ENCODE measurements at places on chromosomes 4 and X.
A peak's percentile ranks its signal among the peaks of the same experiment; 100 is the strongest.

- DNase-seq, result no peak
These were observed 44.8 kb downstream of the NPFFR2 start for GRCh38 chr4:72076562-72076961.

DNA sequence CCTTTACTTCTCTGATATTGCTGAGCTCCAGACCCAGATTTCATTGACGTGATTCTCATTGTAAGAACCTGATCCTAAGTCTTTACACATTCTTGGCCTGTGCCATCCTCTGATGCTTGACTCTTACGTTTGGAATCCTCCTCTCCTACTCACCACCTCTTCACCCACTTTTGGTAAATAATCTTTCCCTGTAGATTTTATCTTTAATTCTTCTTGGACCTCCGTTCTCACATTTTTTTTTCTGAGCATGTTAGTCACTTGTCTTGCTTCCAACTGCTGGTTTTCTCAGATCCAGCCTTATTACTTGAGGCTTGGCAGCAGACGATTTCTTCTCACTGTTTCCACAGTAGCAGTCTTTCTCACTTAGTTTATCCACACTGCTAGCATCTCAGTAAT is 12.4 kb upstream of the SH3RF1 start:
- DNase-seq, result no peak

GRCh38 chr4:98585596-98585995 is 72.8 kb downstream of the TSPAN5 start:
- no peak for DNase-seq

DNA sequence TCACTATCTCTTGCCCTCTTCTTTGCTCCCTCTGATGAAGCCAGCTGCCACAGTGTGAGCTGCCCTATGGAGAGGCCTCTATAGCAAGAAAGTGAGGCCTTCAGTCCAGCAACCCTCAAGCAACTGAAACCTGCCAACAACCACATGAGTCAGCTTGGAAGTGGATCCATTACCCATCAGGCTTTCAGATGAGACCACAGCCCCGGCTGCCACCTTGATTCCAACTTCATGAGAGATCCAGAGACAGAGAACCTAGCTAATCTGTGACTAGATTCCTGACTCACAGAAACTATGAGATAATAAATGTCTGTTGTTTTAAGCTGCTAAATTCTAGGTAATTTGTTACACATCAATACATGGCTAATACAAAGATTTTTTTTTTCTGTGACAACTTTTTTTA is 20.4 kb upstream of the WAS start:
- DNase-seq, result no peak

DNA sequence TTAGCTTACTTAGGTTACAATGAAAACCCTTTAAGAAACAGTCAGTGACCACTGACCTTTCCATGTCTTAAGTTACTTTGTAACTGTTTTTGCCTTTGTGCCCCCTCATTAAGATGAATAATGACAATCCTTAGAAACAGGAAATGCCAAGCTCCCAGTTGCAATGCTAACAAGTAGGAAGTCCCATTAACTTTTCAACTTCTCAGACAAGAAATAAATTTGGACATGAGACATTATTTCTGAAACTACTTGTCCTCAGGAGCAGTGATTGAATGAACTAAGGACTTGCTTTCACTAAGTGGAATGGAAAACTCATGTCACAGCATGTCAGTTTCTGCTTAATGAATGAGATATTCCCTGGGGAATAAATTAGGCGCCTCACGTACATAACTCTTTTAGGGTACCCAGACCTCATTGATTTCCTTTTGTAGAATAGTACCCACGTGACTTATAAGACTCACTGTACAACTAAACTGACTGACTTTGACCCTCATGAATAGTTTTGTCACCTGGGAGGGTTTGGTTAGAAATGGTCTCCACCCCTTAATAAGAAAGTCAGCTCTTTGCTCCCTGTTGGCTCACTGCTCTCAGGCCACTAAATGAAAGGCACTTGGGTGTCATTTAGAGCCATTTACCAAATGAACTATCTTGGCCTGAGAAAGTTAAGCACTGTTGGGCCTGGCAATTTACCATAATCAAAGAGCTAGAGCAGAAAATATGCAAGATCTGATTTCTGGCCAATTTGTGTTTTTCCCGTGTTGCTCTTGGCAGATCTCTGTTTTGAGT is 383.9 kb downstream of the RPA4 start:
- DNase-seq, result no peak

- no peak for DNase-seq
These were observed 15.3 kb downstream of the STAG2 start for GRCh38 chrX:123976706-123977316.

GRCh38 chrX:38805432-38806389 is 4.5 kb downstream of the MID1IP1 start:
- peak; percentile 48 for DNase-seq

DNA sequence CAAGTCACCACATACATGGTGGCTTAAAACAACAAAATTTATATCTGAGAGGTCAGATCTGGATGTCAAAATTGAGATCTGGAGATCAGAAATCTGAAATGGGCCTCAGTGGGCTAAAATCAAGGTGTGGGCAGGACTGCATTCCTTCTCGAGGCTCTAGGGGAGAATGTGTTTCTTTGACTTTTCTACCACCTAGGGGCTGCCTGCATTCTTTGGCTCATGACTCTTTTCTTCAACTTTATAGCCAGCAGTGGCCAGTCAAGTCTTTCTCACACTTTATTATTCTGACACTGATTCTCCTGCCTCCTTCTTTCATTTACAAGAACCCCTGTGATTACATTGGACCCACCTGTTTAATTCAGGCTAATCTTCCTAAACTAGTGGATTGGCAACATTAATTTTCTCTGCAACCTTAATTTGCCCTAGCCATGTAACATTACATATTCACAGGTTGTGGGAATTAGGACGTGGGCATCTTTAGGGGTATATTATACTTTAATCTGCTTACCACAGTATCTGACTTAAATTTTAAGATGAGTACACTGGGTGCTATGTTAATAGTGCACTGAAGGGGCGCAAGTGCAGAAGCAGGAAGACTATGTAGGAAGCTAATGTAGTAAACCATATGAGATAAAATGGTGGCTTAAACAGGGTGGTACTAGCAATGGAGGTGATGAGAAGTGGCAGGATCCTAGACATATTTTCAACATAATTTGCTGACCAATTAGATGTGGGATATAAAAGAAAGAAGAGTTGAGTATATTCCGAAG is 188.0 kb downstream of the SLC4A4 start:
- peak; percentile 46 for DNase-seq

- no peak for DNase-seq
These were observed 7.2 kb upstream of the LEF1 start for GRCh38 chr4:108175966-108176365.

GRCh38 chr4:118277243-118277642 is 75.6 kb downstream of the PRSS12 start:
- no peak for DNase-seq

DNA sequence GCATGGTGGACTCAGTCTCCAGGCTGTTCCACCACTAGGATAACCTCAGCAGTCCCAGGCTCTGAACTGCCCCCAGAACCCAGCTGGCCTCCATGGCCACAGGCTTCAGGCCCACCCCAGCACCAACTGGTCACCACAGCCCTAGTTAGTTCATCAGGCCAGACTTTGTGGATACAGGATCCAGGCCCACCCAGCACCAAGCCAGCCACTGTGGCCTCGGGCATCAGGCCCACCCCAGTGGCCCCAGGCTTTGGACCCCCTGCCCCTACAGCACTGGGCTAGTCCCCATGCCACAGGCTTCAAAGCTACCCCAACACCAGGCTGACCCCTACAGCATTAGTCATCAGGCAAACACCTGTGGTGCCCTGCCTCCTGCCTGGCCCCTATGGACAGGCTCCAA is 50.0 kb downstream of the ZCCHC13 start:
- no peak for DNase-seq

DNA sequence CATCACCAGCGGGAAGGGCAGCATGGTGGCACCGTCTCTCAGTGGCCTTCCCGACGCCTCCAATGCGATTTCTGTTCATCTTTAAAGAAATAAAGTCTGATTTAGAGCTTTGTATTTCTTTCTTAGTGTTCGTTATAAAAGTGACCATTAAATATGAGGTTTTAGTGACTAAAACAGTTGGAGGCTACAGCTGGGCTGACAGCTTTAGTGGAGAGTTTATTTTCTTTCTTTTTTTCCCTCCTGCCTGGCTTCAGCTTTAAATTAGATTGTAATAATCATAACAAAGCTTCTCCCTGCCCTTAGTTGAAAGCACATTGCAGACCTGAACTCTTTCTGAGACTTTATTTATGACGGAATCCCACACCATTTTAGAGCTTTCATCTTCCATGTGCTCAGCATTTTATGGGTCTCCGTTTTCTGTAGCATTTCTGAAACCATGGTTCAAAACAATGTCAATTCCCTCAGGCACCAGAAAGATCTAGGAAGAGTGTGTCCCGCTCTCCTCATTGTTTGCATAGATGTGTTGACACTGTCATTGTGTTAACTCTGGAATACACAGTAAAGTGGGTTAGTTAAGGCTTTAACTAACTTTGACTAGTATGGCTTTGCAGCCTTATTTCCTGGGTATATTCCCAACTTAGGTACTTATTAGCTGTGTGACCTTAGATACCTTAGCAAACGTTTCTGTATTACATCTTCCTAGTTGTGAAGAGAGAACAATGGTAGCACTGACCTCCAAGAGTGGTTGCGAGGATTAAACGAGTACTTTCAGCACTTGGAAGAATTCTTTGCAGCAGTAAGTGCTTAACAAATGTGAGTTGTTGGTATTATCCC is 97.4 kb upstream of the PGRMC2 start:
- DNase-seq, result no peak

- no peak for DNase-seq
These were observed 122.6 kb upstream of the BMPR1B start for GRCh38 chr4:94635177-94635576.

DNA sequence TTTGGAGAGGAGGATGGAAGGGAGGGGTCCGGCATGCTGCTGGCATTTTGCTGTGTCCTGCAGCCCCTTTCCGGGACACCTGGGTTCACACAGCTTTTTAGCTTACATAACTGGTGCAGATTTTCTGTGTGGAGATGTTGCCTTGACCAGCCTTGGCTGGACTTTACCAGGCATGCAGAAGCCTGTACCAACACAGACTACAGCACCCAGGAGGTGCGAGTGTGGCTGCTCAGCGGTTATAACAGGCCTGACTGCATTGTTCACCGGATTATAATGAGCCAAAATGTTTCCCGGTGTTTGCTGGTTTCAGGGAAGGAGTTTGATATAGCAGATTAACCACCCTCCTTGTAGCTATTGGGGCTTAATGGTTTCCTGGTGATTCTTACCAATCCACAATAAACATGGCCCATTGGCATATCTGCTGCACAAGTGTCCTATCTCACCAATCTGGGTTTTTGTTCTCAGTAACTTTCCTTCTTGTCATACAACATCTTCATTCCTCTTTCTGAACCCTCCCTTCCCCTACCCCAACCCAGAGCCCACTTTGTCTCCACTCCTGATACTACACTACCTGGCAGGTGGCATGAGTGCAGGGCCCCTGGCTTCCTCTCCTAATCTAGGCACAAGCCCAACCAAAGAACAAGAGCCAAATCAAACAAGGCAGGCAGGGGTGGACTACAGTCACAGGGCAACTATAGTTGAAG is 3.9 kb downstream of the RPL10 start:
- no peak for DNase-seq

DNA sequence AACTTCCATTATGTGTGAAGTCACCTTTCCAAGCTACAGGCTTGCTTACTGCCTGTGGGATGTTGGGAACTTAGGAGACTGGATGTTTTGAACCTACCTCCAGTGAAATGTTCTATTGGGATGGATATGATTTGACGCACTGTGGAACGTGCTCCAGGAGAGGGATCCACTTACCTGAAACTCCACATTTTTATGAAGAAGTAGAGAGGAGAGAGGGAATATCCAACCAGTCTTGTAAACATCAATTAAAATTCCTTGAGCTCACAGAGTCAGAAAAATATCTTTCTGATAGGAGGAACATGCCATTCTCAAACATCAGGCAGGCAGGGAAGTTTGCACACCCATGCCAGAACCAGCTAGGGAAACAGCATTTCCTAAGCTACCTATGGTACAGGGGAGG is 91.1 kb upstream of the MAOA start:
- DNase-seq, result no peak

GRCh38 chr4:104905546-104905945 is 241.1 kb upstream of the TET2 start:
- no peak for DNase-seq

- peak; percentile 92 for DNase-seq
These were observed 102.1 kb upstream of the SCML1 start for GRCh38 chrX:17635231-17635630.

DNA sequence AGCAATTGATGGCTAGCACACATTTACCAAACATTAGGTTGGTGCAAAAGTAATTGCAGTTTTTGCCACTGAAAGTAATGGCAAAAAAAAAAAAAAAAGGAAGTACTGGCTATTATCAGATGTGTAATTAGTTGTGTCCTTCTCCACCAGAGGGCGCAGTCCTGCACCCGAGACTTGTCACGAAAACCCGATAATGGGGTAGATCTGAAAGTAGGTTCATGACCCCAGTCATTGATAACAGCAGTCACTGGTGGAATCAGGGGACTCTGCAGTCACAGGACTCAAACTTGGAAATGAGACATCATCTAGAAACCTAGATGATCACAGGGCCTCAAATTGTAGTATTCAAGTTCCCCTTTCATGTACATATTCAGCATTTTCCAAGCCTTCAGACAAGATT is 13.1 kb upstream of the ACOT9 start:
- DNase-seq, result peak; percentile 89

DNA sequence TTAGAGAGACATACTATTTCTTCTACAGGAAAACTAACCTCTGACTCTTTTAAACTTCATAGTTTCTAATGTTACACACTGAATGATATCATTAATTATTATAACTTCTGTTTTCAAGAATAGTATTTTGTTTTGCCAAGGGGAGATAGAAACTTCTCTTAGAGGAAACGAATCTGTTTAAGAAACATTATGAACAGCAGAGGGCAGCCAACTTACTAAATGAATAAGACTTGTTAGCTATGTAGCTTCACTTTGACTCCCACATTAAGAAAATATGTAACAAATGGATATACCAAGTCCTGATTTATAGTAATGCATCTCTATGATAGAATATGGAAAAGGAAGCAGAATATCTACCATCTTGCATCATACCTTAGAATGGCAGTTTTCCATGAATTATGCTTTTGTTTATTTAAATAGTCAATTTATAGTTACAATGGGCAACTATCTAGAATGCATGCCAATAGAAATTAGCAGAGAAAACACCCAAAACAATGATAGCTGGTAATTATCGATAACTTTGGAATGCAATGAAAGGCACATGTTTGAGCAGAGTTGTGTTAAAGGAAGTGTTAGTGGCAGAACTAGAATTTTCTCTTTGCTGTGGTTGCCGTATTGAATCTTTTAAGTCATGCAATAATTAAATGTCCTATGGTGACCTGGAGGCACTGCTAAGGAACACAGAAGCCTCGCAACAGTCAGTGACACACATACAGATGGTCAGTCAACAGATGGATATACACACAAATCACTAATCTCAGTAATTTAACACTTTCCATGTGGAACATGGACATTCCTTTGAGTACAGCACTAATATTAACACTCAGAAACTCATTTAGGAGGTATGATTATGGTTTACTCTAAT is 105.7 kb upstream of the PDLIM3 start:
- DNase-seq, result peak; percentile 81

All from neural progenitor cell (in vitro differentiated cells).